ENCODE measurements at places on chromosomes 7 and 10. TPM values are rescaled to one million over a fixed set of nuclear protein-coding genes. Genes with fewer than 3 reads are reported as not detected.

Gene GUSB
- 62.5 TPM for total RNA-seq

- no peak for DNase-seq
Measured at GRCh38 chr10:47176206-47176902, 123.6 kb upstream of the GDF10 start.

Gene SKAP2
- 9.2 TPM for total RNA-seq

- DNase-seq: peak; percentile 15
Measured at GRCh38 chr7:138008588-138009349, 6.9 kb upstream of the CREB3L2 start.

DNA sequence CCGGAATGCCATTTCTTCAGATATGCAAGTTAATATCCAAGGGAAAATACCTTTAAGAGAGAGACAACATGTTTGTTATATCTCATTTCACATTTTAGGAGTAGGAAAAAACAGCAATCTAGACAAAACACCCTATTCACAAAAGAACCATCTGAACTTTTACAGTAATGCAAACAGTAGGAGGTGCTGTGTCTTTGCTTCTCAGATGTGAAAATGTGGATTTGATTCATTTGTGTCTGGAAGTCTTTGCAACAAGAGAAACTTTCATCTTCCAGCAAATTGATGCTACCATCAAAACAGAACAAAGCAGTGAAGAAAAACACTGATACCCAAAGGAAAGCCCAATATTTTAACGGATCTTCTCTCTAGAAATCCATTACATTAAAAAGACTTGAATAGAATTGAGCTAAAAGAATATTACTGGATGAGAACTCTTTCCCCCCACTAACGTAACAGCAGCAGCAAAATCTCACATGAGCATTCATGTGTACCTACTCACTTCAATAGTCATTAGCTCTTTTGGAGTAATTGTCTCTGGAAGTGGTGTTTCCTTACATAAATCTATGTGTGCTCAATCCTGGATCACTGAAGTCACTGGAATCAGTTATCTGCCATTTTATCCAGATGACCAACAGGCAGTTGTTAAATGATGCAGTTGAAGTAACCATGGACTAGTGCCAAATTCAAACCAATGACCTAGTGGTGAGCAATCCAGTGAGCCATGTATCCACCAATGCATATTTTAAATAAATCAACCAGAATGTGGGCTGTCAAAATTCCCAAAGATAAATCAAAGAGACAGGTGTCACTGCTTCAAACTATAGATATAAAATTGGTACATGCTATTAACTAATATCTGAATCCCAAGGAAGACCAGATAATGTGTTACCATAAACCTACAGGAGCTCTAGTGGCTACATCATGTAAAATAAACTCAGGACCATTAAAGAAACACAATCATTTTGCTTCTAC lies 1.8 kb downstream of the SEMA3C start:
- DNase-seq: no peak

Gene AKR1C2
- total RNA-seq: not detected

Gene TFR2
- total RNA-seq: 19.7 TPM

Gene VSTM4
- 0.57 TPM for total RNA-seq

- DNase-seq: no peak
Measured at GRCh38 chr7:115096262-115096661, 174.4 kb downstream of the MDFIC start.

DNA sequence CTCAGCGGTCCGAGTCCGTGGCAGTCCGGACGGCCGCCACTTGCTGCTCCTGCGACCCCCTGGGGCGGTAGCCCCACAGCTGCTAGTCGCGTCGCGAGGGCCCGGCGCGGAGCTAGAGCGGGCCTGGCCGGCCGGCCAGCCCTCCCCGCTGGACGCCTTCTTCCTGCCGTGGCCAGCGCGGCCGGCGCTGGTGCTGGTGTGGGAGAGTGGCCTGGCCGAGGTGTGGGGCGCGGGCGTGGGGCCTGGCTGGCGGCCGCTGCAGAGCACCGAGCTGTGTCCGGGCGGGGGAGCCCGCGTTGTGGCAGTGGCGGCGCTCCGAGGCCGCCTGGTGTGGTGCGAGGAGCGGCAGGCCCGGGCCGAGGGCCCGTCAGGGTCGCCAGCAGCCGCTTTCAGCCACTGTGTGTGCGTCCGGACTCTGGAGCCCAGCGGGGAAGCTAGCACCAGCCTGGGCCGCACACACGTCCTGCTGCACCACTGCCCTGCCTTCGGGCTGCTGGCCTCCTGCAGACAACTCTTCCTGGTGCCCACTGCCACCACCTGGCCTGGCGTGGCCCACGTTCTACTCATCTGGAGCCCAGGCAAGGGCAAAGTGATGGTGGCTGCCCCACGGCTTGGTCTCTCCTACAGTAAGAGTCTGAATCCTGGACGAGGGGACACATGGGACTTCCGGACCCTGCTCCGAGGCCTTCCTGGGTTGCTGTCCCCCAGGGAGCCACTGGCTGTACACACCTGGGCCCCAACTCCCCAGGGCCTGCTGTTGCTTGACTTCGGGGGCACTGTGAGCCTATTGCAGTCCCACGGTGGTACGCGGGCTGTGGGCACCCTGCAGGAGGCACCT lies 631 bp downstream of the HPS6 start:
- no peak for DNase-seq

Gene RRP12
- 70.1 TPM for total RNA-seq

Gene CHN2
- 0.73 TPM for total RNA-seq
